ENCODE measurements at places on chromosomes 1 and 21.
A peak's percentile ranks its signal among the peaks of the same experiment; 100 is the strongest.

DNA sequence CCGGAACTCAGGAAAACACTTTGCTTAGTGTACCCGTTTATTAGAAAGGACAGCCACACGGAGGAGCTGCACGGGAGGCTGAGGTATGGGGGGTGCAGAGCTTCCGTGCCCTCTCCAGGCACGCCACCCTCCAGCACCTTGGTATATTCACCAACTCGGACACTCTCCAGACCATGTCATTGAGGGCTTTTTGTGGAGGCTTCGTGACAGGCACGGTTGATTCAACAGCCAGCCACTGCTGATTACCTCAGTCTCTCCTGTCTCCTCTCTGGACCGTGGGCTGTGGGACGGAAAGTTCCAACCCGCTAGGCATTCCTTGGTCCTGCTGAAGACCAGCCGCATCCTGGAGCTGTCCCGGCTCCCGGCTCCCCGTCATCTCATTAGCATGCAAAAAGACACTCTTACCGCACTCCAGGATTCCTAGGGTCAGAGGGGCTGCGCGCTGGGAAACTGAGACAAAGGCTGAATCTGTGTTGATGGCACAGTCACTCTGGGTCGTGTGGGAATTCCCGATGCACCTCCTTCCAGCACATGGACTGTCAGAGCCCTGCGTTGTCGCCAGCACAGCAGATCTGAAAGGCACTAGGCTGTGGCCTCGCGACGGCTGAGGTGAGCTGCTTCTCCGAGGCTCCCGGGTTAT, 65.6 kb downstream of the PRKCZ start:
- DNase-seq = no peak

DNA sequence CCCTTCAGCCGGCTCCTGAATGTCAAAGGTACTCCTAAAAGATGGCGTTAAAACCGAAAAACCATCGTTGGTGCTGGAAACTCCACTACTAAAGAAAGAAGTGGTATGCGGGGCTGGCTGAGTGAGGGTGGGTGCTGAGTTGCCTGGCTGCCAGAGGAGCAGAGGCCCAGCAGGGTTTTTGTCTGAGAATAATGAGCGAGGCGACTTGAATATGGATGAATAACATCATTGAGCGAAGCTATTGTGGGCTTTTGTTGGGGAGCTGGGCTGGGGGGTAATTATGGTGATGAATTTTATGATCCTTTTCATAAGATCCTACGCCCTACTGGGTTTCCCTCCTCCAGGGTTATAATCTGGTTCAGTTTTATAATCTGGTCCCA, 2.0 kb downstream of the PDPN start:
- no peak for DNase-seq

- DNase-seq = no peak
Measured at GRCh38 chr1:205739348-205740160, 10.4 kb downstream of the NUCKS1 start.

GRCh38 chr1:83905315-83905907, 93.5 kb downstream of the TTLL7 start:
- DNase-seq = peak; percentile 68

GRCh38 chr1:4638345-4638729, 16.1 kb upstream of the AJAP1 start:
- no peak for DNase-seq

DNA sequence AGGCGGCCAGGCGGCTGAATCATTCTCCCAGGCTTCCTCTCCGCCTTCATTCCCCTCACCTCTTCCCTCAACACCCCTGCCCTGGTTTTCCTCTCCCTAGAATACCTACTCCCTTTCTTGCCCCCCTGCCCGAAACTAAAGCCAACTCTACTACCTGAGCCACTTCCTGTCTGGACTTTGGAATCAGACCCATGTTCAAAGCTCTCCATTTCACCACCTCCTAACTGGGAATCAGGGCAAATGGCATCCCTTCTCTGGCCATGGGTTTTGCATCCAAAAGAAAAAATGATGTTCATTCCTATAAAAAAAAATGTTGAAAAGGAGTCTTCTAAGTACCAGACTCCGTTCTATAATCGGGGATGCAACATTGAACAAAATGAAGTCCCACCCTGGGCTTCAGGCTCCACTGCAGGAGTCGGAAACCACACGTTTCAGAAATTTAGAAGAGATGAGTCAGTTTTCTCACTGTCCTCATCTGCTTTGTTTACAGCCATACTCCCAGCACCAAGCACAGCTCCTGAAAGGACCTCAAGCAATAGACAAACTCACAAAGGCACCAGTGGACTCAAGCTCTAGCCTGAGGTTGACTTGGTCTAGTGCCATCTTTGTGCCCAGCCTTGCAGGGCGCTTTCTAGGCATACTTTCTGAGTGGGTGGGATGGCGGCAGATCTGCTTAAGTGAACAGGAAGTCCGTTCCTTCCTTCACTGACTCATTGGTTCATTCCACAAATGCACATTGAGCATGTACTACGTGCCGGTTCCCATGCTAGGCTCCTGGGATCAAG, 176.2 kb downstream of the IGSF21 start:
- no peak for DNase-seq

DNA sequence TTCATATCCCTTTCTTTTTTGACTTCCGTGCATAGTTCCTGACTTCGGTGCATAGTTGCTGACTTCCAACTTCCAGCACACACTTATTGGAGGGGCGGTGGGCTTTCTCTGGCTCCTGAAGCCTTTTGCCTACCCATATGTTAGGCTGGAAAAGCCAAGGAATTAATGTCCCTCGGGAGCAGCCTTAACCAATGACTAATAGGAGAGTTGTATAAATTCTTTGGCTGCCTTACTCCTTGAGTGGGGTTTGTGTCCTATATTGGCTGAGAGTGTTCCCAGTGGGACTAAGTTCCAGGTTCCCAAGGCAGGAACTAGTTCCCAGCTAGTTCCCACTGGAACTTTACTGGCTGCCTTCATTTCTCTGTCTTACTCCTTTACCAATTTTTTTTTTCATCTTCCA, 105.7 kb downstream of the ZNF326 start:
- DNase-seq = no peak

DNA sequence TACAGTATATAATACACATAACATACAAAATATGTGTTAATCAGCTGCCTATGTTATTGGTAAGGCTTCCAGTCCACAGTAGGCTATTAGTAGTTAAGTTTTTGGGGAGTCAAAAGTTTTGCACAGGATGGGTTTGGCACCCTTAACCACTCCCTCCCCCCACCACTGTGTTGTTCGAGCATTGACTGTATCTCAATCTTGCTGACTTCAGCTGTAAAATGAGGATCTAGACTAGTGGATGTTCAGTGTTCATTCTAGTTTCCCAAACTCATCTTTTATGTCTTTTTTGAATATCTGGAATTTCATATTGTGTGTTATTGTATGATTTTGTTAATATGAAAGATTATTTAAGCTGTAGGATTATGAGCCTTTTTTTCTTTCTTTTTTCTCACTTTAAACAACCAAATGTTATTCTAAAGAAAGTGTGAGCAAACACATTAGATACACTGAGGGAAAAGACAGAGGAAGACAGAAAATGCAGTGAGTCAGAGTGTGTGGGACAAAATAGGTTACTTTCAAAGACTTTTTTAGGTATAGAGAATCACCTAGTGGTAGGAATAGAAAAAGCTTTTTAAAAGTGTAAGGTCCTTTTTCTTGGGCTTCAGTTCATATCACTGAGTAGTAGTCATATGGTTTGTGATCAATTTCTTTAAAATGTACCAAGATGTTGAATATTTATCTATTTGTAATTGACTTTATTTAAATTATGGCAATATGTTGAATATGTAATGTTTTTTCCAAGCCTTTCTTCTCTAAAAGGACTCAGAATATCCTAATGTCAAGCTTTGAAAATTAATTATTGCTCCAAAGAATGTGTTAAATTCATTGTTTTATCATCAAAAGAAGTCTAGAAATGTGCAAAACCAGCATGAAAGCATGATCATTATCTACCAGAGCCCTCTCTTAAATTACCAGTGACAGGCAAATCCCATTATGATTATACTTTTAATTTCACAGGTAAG, 17.9 kb upstream of the CENPF start:
- DNase-seq = peak; percentile 69

DNA sequence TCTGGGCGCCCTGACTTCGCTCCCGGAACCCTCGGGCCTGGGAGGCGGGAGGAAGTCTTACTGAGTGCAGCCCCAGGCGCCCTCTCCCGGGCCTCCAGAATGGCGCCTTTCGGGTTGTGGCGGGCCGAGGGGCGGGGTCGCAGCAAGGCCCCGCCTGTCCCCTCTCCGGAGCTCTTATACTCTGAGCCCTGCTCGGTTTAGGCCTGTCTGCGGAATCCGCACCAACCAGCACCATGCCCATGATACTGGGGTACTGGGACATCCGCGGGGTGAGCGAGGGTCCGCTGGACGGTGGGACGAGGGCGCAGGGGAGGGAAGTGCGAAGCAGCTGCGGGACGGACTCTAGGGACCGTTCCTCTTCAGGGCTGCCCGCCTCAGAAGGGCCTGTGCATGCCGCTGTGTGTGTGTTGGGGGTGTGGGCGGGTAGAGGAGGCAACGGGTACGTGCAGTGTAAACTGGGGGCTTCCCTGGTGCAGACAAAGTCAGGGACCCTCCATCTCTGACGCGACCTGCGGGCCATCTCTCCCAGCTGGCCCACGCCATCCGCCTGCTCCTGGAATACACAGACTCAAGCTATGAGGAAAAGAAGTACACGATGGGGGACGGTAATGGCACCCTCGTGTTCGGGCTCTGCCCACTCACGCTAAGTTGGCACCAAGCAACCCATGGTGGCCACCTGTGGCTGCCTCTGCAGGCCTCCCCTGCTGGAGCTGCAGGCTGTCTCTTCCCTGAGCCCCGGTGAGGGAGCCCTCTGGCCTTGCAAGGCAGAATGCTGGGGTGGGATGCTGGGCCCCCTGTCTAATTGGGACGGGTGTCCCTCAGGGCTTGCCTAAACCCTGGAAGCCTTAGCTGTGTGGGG, at the start of gene GSTM1:
GSTM1 (plus strand) TSS at position 177 of the 859 bp plus-strand sequence; CDS start at position 234, 57 bp downstream.
- DNase-seq = no peak
